ENCODE measurements at places on chromosomes 7 and 10.

- no peak for DNase-seq
These were observed 279.4 kb downstream of the SORCS3 start for GRCh38 chr10:104920476-104920875.

DNA sequence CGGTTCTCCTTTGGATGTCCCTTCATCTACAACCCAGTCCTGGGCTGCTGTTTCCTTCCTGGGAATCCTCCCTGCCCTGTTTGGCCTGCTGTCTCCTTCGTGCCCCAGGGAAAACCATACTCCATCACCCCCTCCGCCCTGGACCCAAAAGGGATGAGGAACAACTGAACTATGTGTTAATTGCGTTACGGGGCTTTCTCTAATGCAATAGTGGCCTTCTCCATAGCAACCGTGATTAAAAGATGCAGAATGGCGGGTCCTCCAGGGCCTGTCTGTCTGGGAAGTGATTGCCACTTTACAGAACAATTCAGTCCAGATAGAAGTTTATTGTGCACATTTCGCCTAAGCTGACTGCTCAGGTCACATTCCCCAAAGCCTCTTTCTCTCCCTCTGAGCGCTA lies 112.0 kb upstream of the FGFR2 start:
- DNase-seq: no peak

DNA sequence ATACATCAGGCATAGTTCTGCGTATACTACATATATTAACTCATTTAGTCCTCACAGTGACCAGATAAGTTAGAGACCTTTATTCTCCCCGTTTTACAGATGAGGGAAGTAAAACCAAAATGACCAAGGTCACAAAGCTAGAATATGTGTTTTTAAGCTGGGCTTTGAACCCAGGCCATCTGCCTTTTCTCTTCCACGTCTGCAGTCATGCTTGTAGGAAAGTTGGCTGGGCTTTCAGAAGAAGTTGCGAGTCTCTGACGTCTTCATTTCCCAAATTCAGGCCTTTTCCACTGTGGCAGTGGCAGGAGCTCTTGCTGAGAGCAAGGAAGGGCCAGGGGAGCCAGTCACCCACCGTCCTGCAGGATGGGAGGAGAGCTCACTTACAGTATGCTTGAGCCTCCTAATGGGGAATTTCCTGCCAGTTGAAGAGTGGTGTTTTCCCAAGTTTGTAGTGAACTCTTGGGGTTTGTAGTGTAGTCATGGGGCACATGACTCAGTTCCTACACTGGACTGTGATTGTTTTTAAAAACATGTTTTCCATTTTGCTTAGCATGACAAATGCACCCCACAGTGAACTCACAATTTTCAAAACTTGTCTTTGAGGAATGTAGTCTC lies 34.2 kb downstream of the CYP17A1 start:
- no peak for DNase-seq

- no peak for DNase-seq
These were observed 337.5 kb upstream of the KCND2 start for GRCh38 chr7:119935418-119936025.

DNA sequence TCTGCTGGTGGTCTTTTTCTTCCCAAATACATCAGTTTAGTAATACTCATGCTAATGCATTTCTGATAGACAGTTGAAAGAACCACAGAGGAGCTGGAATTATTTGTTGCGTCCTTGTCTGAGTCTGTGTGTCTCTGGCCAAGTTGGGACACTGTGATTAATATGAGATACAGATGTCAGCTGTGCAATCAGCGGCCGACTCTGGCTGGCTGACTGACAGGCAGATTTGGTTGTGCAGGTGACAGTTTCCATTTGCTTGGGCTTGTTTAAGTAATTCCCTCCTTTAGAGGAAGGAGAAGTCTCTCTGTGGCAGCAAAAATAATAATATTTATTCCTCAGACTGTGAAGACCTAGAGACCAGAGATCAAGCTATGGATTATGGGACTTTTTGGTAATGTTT lies 176.2 kb upstream of the CHRM2 start:
- DNase-seq: no peak

GRCh38 chr10:12945690-12946359 lies 55.7 kb downstream of the CCDC3 start:
- no peak for DNase-seq

GRCh38 chr10:103238506-103239252 lies 7.0 kb upstream of the RPEL1 start:
- no peak for DNase-seq

- DNase-seq: no peak
These were observed 22.1 kb downstream of the BAG3 start for GRCh38 chr10:119673271-119673670.
